ENCODE measurements at places on chromosomes 7 and 10.

GRCh38 chr10:37700886-37701780, 156.3 kb downstream of the ZNF248 start:
- no peak for DNase-seq

- no peak for DNase-seq
Measured at GRCh38 chr7:158313931-158314330, 273.7 kb downstream of the PTPRN2 start.

- DNase-seq, result no peak
Measured at GRCh38 chr7:132815130-132815529, 238.9 kb upstream of the PLXNA4 start.

DNA sequence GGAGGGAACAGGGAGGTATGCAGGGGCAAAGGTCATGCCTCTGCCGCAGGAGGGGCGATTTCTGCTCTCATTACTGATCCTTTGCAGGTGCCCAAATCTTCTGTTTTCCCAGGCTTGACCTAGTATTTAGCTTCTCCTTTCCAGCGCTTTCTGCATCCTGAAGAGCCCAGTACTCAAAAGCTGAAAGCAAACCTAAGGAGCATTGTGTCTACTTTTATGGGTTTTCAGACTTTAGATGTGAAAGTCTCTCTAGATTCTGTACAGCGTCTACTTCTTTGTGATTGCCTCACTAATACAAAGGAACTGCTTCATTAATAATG, 560 bp downstream of the GBF1 start:
- no peak for DNase-seq

GRCh38 chr7:55369427-55370400, 4.6 kb downstream of the LANCL2 start:
- no peak for DNase-seq

- DNase-seq, result no peak
Measured at GRCh38 chr10:14405076-14406065, 74.6 kb upstream of the FRMD4A start.

DNA sequence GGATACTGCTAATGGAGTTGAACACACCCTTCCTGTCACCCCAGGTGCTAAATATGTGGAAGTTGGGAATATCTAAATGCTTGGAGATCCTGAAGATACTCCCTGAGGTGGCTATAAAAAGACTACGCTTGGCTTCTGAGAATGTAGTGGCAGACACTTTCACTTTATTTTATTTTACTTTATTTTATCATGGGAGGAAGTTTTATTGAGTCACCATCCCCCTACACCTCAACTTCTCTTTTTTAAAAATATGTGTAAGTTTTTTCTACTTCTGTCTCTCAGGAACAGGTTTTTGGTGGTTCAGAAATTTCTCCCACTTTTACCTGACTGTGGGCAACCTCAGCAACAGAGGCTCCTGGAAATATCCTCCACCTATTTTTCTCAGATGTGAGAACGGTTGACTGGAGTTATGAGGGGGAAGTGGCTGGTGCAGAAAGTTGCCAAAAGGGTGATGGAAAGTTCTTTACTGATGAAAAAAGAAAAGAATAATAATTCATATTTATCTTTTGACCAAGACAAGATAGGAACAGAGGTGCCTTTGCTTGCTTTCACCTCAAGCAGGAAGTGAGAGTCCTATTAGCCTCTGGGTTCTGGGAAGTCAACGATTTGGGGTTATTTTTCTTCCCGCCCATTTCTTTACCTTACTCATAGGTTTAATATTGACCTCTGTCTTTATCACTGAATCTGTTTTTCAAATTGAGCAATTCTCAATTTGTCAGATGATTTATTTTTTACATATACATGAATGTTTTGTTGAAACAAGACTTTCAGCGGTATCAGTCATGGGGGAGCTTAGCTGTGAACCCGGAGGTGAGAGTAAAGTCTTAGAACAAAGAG, 103.6 kb downstream of the AHR start:
- peak; percentile 35 for DNase-seq

DNA sequence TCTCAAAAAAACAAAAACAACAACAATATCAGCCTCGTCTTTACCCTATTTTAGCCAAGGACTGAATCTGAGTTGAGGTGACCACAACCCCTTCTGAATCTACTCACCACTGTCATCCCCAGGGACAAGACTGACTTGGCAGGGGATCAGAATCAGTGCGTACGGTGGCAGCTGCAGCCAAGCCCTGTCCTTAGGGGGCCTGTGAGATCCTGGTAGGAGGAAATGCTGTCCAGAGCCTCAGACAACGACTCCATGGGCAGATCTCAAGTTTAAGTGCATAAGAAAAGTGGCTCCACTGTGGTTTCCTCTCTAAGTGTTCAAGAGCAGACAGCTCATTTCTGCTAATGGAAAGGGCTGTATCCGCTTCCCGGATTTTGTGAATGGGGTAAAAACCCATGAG, 22.4 kb upstream of the CYTH3 start:
- no peak for DNase-seq

DNA sequence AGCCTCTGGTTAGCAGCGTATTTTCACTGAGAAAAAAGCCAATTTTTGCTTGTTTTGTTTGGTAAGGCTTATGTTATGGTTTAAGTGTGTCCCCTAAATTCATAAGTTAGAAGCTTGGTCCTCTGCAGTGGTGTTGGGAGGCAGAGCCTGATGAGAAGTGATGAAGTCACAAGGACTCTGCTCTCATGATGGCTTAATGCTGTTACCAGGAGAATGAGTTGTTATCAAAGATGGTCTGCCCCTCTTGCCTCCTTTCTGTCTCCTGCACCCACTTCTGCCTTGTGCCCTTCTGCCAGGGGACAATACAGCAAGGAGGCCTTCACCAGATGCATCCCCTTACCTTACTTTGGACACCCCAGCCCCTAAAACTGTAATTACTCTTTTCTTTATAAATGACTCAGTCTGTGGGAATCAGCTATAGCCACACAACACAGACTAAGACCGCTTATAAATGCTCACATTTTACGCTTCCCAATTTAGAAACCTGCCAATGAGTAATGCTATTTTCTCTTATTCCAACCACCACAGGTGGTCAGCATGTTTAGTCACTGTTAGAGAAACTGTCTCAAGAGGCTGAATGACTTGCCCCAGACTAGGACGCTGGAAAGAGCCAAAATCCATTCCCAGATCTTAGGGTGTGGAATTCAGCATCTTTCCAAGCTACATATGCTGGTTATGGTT, 6.1 kb upstream of the PKD1L1 start:
- DNase-seq, result no peak

DNA sequence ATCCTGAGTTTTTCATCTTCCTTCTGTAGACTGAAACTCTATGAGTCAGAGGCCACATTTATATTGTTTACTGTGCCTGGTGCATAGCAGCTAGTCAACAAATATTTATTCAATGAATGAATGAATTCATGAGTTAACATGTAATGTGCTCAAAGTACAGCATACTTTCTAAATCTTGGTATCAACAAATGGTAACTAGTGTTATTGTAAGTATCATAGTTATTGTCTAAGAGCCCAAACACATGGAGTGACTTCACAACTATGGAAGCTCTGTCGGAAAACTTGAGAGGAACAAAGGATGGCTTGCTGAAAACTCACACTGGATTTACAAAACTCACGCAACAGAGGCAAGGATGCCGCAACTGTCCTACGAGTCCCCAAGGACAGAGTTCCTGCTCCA, 35.9 kb downstream of the DENND2A start:
- no peak for DNase-seq

DNA sequence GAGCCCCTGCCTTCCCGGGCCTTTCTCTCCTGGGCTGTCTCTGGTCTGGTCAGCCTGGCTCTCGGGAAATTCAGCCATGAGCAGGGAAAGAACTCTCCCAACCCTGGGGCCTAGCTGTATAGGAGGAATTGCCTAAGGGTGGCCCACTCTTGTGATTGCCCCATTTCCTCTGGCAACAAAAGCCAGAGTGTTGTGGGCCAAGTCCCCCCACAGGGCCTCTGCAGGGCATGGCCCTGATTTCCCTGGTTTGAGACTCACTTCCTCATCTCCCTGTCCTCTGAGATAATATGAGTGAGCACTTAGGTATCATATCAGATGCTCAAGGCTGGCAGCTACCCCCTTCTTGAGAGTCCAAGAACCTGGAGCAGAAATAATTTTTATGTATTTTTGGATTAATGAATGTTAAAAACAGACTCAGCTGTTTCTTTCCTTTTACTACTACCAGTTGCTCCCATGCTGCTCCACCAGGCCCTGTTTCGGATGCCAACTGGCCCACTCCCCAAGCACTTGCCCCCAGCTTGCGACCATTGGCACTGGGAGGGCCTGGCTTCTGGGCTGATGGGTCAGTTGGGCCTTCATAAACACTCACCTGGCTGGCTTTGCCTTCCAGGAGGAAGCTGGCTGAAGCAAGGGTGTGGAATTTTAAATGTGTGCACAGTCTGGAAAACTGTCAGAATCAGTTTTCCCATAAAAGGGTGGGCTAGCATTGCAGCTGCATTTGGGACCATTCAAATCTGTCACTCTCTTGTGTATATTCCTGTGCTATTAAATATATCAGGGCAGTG, 11.4 kb downstream of the IRF5 start:
- DNase-seq, result no peak

DNA sequence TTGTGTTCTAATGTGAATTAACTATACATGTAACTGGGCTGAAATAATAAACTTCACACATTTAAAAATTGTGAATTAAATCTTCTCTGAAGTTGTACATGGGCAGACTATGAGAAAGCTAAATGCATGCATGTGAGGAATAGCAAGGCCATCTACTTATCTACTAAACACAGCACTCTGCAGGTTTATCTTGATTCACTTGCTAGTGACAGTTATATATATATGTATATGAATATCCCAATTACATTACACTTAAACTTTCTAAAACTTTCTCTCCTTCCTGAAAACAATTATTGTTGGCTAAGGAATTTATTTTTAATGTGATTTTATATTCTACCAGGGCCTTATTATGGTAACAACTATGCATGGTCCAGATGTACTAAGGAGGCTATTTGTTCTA, 5.1 kb upstream of the SP4 start:
- no peak for DNase-seq

DNA sequence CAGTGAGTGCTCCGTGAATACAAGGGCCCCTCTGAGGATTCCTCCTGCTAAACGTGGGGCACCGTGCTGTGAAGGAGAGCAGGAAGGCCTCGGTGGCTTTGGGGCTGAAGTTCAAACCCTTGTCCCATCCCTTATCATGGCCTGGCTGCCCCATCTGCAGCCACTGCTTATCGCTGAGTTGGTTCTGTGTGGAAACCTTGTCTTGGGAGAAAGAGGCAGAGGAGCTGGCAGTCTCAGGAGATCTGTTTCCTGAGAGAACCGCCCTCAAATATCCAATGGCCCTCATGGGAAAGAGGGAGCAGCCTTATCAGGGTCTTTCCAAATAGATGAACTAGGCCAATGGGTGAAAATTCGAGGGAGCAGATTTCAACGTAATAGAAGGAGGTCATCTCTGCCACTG, 52.0 kb upstream of the NRF1 start:
- no peak for DNase-seq

DNA sequence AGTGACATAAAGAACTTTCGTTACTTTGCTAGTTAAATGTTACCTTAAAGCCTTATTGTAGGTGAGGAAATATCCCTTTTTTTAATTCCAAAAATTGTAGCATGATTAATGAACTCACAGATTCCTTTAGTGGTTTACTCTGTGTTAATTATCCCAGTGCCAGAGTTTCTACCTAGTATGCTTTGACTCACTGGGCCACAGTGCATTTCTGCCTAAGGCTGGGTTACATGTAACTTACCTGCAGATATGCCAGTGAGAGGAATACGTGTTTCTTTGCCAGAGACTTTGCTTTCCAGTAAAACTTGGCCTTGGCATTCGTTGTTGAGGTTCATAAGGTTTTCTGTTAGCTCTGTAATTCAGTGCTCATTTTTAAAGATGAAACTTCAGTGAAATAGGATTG, 380.8 kb upstream of the LRGUK start:
- no peak for DNase-seq

GRCh38 chr7:43164757-43165156, 52.3 kb downstream of the HECW1 start:
- DNase-seq, result peak; percentile 72

DNA sequence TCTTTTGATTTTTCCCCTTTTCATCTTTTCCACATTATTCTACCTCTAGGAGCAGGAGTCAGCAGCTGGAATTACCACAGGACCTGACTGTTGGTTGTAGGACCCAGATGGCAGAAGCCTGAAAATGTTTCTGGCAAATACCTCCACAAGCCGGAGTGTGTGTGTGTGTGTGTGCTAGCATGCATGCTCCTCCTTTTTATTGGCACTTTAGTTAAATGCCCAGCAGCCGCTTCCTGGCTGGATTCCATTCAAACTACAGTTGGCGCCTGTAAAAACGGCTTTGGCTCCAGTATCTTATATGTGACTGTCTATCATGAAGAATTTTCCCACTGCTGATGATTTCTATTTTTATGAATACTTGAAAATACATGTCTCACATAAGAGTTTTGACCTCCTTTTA, 319.7 kb upstream of the SP4 start:
- no peak for DNase-seq

DNA sequence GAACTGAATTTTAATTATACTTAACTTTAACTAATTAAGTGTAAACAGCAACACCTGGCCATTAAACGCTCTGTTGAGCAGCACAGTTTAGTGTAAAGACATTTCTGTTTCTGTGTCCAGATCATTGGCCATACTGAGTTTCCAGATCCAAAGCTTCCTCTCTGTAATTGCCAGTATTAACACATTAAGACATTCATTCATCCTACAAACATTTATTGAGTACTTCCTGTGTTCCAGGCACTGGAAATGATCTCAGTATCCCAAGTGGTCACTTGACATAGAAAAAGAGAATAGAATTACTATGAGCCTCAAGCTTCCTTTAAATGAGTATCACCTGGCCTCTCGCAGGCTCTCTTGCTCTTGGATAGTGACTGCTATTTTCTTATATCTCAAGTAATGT, 618.1 kb downstream of the SORCS3 start:
- no peak for DNase-seq

DNA sequence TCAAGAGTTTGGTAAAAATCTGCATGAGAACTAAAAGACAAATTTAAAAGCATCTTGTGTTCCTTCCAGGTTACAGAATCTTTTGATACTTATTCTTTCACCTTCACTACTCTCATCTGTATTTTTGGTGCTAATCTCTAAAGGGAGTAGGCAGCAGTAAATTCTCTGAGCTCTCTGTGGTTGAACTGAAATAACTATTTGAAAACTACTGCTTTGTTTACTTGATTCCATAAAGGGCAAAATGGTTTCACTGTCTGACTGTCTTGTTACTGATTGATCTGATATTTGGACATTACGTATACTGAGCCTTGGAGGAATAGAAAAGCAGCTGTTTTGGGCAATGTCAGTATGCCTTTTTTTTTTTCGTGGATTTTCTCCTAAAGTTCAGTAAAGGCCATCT, 103.3 kb downstream of the CHRM2 start:
- no peak for DNase-seq

DNA sequence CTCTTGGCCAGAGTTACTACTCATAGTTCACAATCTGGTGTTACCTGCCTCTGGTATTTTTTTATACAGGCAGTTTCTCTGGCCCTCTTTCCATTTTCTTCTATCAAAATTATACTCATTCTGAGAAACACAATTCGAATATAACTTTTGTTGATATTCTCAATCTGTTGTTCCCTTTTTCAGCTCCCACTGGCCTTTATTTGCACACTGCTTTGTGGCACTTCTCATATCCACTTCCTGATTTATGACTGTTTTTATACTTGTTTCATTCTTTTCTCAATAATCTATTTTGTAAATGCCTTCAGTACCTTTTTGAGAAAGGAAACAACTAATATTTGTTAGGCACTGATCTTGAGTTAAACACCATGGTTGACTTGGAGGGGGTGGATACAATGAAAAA, 93.8 kb upstream of the HDAC9 start:
- no peak for DNase-seq

- DNase-seq, result no peak
Measured at GRCh38 chr7:131265227-131265626, 62.4 kb upstream of the MKLN1 start.
